Activated CD4-positive, alpha-beta T cell treated with anti-CD3 and anti-CD28 coated beads, Interleukin-2, amount 50 U/mL, for 1 hour (primary cell): ENCODE measurements at places on chromosomes 3 and 15.

DNA sequence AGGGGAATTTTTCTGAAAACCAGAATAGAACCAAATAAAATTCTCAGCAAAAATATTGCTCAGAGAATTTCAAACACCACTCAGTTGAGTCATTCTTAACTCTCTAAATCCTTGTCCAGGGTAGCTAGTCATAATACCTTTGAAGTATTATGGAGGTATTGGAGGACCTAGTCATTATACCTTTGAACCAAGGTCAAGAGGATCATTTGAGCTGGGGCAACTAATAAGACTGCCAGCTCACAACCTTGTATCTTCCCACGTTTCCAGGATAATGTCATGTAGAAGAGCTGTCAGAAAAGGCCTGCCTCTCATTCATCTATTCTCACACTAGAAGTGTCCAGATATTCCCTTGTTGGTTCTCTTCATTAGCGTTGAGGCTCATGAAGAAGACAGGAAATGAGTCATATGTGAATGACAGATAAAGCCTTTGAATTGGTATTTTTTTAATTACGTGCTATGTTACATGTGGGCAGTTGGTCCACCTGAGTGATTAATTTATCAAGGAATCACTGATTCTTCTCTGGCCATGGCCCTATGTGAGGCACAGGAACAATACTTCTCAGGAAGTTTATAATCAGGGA lies 48.3 kb downstream of the TOPAZ1 start:
- DNase-seq = no peak

GRCh38 chr3:31733234-31733667 lies 200.5 kb downstream of the STT3B start:
- DNase-seq = no peak

DNA sequence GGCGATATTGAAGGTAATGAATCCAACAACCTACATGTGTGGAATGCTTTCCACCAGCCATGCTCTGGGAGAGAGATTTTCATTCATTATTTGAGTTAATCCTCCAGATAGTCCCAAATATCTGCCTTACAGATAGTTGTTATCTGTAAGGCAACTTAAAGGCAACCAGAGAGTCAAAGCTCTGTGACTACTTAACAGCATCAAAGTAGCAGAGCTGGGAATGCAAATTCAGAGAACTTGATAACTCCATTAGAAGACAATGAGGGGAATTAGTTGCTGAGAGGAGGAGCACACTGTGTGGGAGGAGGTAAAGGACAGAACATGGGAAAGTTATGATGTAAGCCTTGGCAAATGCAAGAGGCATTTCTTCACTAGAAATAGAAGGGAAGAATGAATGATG lies 10.5 kb upstream of the CRBN start:
- no peak for DNase-seq

- no peak for DNase-seq
Observed at GRCh38 chr3:13378155-13378554, 42.0 kb downstream of the NUP210 start.

DNA sequence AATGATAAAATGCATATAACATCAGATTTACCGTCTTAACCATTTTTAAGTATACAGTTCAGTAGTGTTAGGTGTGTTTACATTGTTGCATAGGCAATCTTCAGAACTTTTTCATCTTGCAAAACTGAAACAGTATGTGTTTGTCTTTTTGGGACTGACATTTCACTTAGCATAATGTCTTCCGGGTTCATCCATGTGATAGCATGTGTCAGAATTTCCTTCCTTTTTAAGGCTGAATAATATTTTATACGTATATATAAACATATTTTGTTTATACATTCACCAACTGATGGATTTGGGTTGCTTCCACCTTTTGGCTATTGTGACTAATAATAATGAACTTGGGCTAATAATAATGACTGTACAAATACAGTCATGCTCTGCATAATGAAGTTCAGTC lies 3.0 kb downstream of the PARP15 start:
- DNase-seq = no peak

GRCh38 chr15:49692514-49693090 lies 71.8 kb downstream of the DTWD1 start:
- no peak for DNase-seq

DNA sequence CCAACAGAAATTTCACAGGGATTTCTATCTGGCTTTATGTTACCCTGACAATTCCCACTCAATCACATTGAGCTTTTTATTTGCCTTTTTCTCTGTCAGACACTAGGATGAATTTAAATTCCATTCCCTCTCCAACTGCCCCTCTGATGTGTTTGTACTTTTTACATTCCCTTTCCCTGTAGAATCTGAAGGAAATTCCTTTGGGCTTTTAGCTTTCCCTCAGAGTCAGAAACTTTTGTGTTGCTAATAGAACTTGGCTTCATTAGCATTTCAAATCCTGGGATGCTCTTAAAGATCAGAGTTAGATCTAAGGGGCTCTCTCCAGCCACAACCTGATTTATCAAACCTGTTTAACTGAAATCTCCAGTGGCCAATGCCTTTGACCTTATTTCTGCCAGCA lies 7.9 kb upstream of the RARB start:
- no peak for DNase-seq

- DNase-seq = no peak
Observed at GRCh38 chr3:28081533-28081947, 159.9 kb upstream of the CMC1 start.

DNA sequence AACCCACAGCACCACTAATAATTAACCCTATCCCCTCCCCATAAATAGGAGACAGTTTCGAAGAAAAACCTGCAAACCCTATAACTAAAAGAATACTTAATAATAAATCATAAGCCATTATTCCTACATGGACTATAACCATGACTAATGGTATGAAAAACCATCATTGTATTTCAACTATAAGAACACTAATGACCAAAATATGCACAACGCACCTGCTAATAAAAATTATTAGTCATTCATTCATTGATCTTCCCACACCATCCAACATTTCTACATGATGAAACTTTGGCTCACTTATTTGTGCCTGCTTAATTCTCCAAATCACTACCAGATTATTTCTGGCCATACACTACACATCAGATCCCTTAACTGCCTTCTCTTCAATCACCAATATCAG lies 16.6 kb downstream of the AQP9 start:
- no peak for DNase-seq

- no peak for DNase-seq
Observed at GRCh38 chr3:12187448-12188327, 29.0 kb upstream of the TIMP4 start.

DNA sequence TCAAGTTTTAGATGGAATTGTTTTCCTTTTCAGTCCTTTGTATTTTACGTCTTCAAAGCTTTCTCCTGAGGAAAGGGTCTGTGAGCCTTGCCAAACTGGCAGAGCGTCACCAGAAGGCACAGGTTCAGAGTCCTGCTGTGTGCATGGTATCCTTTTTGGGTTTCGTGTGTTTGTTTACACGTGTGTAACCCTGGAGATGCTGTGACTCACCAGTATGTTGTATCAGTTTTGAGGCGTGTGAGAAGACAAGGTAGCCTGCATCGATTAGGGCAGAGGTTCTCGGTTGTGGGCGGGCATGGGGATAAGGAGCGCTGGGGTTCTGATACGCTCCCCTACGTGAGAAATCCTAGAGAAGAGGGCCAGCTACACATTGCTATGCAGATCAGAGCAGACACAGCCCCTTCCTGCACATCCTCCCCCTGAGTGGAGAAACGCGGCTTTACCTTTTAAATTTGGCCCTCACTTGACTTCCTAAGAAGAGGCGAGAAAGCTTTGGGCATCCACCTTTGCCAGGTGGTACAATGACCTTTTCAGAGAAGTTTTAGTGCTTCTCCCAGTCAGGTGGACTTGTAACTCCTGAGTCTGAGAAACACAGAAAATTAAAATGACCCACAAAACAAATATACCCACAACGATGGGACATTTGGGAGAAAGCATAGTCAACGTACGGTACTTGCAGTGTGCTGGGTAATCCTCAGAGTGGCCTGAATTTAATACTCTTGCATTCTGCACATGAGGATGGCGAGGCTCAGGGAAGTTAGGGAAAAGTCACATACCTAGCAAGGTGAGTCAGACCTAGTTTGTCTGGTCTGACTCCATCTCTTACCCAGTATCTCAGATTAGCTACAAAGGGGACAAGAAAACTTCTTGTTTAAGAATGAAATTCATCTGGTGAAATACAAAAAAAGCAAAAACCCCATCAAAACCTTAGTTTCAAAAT lies 38.1 kb downstream of the TRAK1 start:
- DNase-seq = no peak

DNA sequence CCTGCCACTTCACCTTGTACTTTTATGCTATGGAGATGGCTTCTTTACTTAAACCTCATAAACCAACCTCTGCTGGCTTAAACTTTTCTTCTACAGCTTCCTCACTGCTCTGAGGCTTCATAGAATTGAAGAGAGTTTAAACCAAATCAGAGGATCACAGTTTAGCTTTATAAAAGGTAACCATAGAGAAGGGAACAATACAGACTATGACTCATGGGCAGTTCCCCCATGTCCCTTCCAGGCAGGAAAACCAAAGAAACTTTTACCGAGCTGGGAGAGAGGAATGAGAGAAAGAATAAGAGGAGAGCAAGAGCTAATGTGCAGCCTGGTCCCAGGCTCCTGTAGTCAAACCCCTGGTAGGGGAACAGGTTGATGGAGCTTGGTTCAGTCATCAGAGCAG lies 53.9 kb upstream of the NEDD4 start:
- no peak for DNase-seq

- no peak for DNase-seq
Observed at GRCh38 chr3:189827108-189827507, 195.9 kb downstream of the TP63 start.
